ENCODE measurements at places on chromosomes 2 and 18. TPM values are rescaled to one million over a fixed set of nuclear protein-coding genes. Genes with fewer than 3 reads are reported as not detected.

The LRATD1 gene
- under 0.01 TPM for total RNA-seq

The DSC3 gene
- 0.26 TPM for total RNA-seq

The LRRFIP1 gene
- total RNA-seq = 63.6 TPM

The PRSS56 gene
- total RNA-seq = not detected

The GPR39 gene
- total RNA-seq = 1.3 TPM

The ALKAL2 gene
- total RNA-seq = 0.22 TPM

The RELCH gene
- total RNA-seq = 40.2 TPM

The C2orf15 gene
- 0.11 TPM for total RNA-seq

The RIF1 gene
- 62.9 TPM for total RNA-seq
